ENCODE measurements at places on chromosomes 7 and 10. TPM values are rescaled to one million over a fixed set of nuclear protein-coding genes. Genes with fewer than 3 reads are reported as not detected.
A peak's percentile ranks its signal among the peaks of the same experiment; 100 is the strongest.

The NUDT1 gene
- total RNA-seq, result 114 TPM

The LIPJ gene
- total RNA-seq, result not detected

The ERVW-1 gene
- total RNA-seq, result not detected

The DGKB gene
- total RNA-seq, result not detected

The CEP55 gene
- 88.0 TPM for total RNA-seq

The AZGP1 gene
- not detected for total RNA-seq

The CASP2 gene
- 117 TPM for total RNA-seq

The SORCS1 gene
- not detected for total RNA-seq

GRCh38 chr10:61061923-61062504 is 118.0 kb upstream of the RHOBTB1 start:
- no peak overlapping the region for H3K4me3 ChIP-seq
- H3K27ac ChIP-seq, result no peak overlapping the region
- DNase-seq, result no peak

- H3K27ac ChIP-seq, result no peak overlapping the region
- H3K27me3 ChIP-seq, result no peaks in the 10 kb centered on the region
- DNase-seq, result no peak
- H3K4me3 ChIP-seq, result no peak overlapping the region
These were observed 70.4 kb upstream of the ITPRID1 start for GRCh38 chr7:31443457-31443856.

DNA sequence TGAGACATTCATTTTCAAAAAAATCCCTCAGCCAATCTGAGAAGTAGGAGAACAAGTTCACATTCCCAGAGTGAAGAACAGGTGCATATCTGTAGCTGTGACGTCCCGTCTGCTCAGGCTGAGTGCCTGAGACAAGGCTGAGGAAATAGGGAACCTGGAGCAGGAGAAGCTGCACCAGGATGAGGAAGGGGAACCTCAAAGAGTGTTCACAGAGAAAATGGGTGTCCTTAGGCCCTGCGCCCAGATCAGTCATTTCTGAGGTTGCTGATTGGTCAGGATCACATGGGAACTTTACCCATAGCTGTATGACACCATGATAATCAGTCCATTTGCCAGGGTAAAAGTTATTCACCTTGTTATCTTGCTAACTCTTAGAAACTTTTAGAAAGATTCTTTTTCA is 34.2 kb upstream of the TARP start:
- no peak overlapping the region for H3K4me3 ChIP-seq
- H3K27ac ChIP-seq, result no peak overlapping the region
- peaks cover 10% of the 10 kb centered on the region for H3K4me1 ChIP-seq
- DNase-seq, result no peak

- no peaks in the 10 kb centered on the region for H3K36me3 ChIP-seq
- H3K27ac ChIP-seq, result no peak overlapping the region
- H3K4me1 ChIP-seq, result peaks cover 3% of the 10 kb centered on the region
- H3K4me3 ChIP-seq, result no peak overlapping the region
These were observed 4.9 kb downstream of the DKK1 start for GRCh38 chr10:52318822-52319464.

GRCh38 chr10:1488970-1489548 is 248.3 kb downstream of the ADARB2 start:
- H3K27me3 ChIP-seq, result peaks cover 3% of the 10 kb centered on the region
- H3K36me3 ChIP-seq, result no peaks in the 10 kb centered on the region
- H3K27ac ChIP-seq, result no peak overlapping the region
- H3K4me1 ChIP-seq, result no peaks in the 10 kb centered on the region
- no peak overlapping the region for H3K4me3 ChIP-seq

DNA sequence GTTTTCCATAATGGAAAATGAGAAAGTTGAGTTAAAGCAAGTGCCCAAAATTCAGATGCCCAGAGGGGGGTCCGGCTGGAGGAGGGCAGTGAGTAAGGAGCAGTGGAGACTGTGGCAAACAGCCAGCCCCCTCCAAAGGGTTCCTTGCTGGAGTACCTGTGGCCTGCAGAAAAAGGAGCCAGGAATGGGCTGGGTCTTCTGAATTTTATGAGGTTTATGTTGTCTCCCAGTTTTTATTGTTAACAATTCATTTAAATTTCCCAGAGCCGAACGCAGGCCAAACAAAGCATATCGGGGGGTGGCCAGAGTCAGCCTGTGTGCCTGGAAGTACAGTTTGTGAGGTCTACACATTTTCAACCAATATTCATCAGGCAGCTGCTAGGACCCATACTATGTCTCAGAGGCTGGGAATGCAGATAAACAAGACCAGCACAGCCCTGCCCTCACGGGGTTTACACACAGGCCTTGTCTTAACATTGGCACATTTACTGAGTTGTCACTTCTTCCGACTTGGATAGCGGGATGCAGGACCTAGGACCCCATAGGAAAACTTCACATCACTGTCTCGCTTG is 12.9 kb upstream of the CSGALNACT2 start:
- no peak overlapping the region for H3K27ac ChIP-seq
- H3K4me3 ChIP-seq, result no peak overlapping the region
- H3K36me3 ChIP-seq, result no peaks in the 10 kb centered on the region
- H3K4me1 ChIP-seq, result peaks cover 42% of the 10 kb centered on the region
- no peak for DNase-seq

GRCh38 chr10:48556713-48557112 is 48.2 kb downstream of the ARHGAP22 start:
- DNase-seq, result no peak
- H3K27me3 ChIP-seq, result no peaks in the 10 kb centered on the region
- H3K4me1 ChIP-seq, result no peaks in the 10 kb centered on the region
- H3K4me3 ChIP-seq, result no peak overlapping the region
- H3K27ac ChIP-seq, result no peak overlapping the region
- no peaks in the 10 kb centered on the region for H3K36me3 ChIP-seq

GRCh38 chr10:14695847-14696480 is 78.7 kb downstream of the FAM107B start:
- no peak overlapping the region for H3K4me3 ChIP-seq
- peaks cover 2% of the 10 kb centered on the region for H3K36me3 ChIP-seq
- no peak for DNase-seq
- no peaks in the 10 kb centered on the region for H3K27me3 ChIP-seq
- no peak overlapping the region for H3K27ac ChIP-seq

DNA sequence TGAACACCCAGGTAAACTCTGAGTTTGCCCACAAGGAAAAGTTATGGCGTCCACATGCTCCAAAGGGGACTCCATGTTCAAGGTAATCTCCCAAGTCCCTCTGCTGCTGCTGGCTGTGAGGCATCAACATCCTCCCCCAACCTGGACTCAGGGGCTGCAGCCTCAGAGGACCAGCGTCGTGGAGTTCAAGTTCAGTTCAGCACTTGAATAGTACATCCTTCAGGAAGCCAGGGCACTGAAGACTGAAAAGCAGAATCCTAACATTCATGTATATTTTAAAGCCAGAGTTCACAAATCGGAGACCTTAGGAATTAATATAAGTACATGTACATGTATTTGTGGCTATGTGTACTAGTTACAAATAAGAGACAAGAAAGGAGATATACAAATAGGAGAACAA is 90.4 kb downstream of the PTPRE start:
- no peak for DNase-seq
- H3K36me3 ChIP-seq, result no peaks in the 10 kb centered on the region
- H3K4me3 ChIP-seq, result no peak overlapping the region
- H3K27me3 ChIP-seq, result peaks cover 18% of the 10 kb centered on the region
- H3K4me1 ChIP-seq, result peaks cover 15% of the 10 kb centered on the region

- no peak overlapping the region for H3K4me3 ChIP-seq
- peaks cover 23% of the 10 kb centered on the region for H3K4me1 ChIP-seq
- no peak overlapping the region for H3K27ac ChIP-seq
- no peaks in the 10 kb centered on the region for H3K27me3 ChIP-seq
- no peak for DNase-seq
These were observed 83.4 kb downstream of the LANCL2 start for GRCh38 chr7:55448526-55448925.

GRCh38 chr7:41889472-41889871 is 186.6 kb upstream of the INHBA start:
- H3K4me1 ChIP-seq, result peaks cover 14% of the 10 kb centered on the region
- H3K27me3 ChIP-seq, result peaks cover 9% of the 10 kb centered on the region
- no peak for DNase-seq
- H3K27ac ChIP-seq, result no peak overlapping the region

DNA sequence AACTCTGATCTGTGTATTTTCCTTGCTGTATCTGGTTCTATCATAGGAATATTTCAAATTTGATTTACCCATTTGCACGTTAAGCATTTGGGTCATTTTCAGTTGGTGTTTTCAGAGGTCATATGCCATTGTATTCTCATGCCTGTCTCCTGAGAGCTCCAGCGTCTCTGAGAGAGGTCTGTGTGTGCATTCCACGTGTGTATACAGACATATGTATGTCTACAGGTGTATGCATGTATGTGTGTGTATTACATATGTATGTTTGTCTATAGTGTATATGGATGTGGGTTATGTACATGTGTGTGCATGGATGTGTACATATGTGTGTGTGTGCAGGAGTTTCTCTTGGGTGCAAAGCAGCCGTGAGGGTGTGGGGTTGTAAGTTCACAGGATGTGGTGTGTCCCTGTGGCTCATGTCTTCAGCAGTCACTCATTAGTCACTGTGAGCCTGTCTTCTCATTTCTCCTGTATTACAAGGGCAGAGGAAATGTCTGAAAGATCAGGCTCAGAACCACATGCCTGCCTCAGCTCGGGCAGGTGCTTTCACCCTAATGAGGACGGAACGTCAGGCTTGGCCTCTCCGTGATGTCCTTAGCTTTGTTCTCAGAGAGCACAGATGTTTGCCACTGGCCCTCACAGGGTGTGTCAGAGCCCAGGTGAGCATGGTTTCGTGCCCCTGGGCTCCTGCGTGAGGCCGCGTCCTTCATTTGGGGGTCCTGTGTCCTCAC is 101.6 kb downstream of the NKX6-2 start:
- peak overlapping the region; percentile 49 for H3K27ac ChIP-seq
- H3K4me1 ChIP-seq, result peaks cover 15% of the 10 kb centered on the region
- no peaks in the 10 kb centered on the region for H3K27me3 ChIP-seq
- peak; percentile 69 for DNase-seq

DNA sequence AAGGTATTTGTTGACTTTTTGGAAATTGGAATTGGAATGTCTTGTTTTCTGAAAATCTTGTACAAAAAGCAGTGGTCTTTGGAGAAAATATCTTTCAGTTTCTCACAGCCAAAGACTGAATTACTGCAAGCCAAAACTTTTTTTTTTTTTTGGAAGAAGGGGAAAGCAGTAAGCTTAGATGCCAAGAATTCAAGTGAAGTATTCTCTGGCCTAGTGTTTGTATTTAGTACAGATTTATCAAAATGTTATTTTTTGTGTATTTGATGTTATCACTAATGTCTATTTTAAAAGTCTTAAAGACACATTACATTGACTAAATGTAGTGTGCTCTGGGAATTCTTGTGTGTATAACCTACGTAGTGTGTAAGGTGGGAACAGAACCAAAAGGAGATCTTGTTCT is 6.2 kb downstream of the TET1 start:
- peaks cover 28% of the 10 kb centered on the region for H3K27me3 ChIP-seq
- no peak overlapping the region for H3K27ac ChIP-seq
- no peak overlapping the region for H3K4me3 ChIP-seq
- H3K36me3 ChIP-seq, result no peaks in the 10 kb centered on the region
- DNase-seq, result no peak
- peaks cover 10% of the 10 kb centered on the region for H3K4me1 ChIP-seq

GRCh38 chr10:72242675-72243074 is 26.6 kb upstream of the ASCC1 start:
- peak overlapping the region; percentile 72 for H3K27ac ChIP-seq
- DNase-seq, result peak; percentile 52
- H3K4me1 ChIP-seq, result peaks cover 61% of the 10 kb centered on the region

DNA sequence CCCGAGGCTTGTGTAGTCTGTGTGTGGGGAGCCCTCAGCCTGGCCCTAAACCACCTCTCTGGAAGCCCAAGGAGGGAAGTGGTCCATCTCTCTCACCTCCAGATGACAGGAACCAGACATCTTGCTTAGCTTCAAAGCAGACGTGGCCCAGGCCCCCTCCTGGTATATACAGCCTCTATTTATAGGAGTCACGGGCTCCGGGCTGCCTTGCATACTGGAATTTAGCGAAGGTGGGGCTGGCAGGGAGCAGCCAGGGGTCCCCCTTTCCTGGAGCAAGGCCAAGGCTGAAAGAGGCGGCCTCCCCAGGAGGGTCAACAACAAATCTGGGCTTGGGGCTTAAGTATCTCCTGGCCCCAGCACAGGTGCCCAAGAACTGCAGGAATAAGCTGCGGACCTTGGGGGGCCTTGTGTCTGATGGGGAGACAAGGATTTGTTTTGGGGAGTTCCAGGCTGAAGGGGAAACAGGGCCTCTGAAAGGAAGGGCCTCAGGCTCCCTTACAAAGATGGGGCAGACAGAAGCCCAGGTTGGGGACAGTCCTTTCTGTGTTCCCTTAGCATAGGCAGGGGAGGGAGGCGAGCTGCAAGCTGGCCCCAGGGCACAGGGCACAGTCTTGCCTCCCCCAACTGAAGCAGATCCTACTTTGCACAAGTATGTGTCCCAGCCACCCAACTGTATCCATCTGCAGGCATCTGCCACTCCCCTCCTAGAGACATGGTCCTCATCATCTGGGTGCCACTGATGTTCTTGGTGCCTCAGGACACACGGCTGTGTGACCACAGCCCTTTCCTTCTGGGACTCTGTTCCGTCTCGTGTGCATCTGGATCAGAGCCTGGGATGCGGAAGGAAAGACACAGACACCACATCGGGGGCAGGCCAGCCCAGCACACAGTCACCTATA is 11.9 kb downstream of the ZCCHC24 start:
- no peaks in the 10 kb centered on the region for H3K27me3 ChIP-seq
- peaks cover 15% of the 10 kb centered on the region for H3K4me1 ChIP-seq
- peak; percentile 12 for DNase-seq
- no peaks in the 10 kb centered on the region for H3K36me3 ChIP-seq
- no peak overlapping the region for H3K27ac ChIP-seq
- no peak overlapping the region for H3K4me3 ChIP-seq

DNA sequence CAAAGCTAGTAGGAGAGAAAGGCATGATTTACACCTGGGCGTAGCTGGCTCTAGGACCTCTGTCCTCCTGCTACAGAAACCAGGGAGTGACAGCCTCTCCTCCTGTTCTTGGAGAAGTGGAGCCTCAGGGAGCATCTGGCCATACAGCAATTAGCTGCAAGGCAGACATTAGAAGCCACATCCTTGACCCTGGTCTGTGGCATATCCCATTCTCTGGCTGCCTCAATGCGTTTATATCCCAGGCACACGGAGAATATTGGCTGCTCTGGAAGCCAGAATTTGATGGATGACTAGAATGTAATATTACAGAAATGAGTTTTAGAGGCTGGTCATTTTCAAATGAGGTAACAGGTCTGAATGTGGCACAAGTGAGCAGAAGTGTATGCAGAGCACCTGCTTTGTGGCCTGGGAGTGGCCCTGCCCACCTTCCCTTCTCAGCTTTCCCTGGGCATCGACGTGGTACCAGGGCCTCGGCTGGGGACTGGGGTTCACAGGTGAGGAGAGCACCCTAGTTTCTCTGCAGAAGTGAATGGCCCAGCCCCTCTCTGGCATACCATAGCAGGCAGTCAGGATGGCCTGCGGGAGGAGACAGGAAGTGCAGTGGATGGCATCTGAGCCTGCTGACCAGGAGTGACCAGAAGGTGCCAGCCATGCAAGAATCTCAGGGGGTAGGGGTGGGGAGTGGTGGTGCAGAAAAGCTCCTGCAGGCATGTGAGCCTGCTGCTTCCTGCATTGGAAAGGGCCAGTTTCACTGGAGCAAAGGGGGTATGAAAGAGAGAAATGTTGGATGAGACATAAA is 367.2 kb upstream of the ZNF32 start:
- no peaks in the 10 kb centered on the region for H3K36me3 ChIP-seq
- peaks cover 7% of the 10 kb centered on the region for H3K4me1 ChIP-seq
- no peaks in the 10 kb centered on the region for H3K27me3 ChIP-seq
- no peak overlapping the region for H3K4me3 ChIP-seq

GRCh38 chr10:132010483-132010882 is 28.8 kb upstream of the BNIP3 start:
- peaks cover 9% of the 10 kb centered on the region for H3K27me3 ChIP-seq
- H3K36me3 ChIP-seq, result peaks cover under 1% of the 10 kb centered on the region
- H3K27ac ChIP-seq, result no peak overlapping the region
- no peak for DNase-seq
- H3K4me1 ChIP-seq, result no peaks in the 10 kb centered on the region
